ENCODE measurements at places on chromosomes 2 and 18.

- DNase-seq, result no peak
Measured at GRCh38 chr2:12376025-12376424, 340.7 kb upstream of the TRIB2 start.

DNA sequence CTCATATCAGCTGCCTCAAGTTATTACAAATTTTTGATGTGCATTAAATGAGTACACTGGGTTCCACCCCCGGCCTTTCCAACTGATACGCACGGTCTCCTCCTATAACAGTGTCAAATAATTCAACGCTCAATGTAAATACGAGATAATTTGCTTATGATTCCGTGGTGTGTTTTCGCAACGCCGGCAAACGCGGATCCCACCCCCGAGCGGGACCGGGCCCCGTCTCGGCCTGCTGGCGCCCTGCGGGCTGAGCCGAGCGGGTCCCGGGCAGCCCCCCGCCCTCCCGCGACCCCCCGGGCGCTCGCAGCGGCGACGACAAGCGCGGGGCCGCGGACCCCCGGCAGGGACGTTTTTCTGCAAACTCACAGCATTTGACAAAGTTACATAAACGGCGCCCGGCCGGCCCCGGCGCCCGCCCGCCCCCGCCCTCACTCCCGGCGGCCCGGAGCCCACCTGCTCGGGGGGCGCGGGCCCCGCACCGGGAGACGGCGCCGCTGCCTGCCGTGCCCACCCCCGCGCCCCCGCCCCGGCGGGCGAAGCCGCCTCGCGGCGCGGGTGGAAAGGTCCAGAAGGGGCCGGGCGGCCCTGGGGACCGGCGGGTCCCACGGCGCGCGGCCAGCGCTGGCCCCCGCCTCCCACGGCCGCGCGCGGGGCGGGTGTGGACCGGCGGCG, 762 bp downstream of the HDAC4 start:
- DNase-seq, result no peak

- DNase-seq, result no peak
Measured at GRCh38 chr2:118737684-118738083, 109.8 kb downstream of the EN1 start.

DNA sequence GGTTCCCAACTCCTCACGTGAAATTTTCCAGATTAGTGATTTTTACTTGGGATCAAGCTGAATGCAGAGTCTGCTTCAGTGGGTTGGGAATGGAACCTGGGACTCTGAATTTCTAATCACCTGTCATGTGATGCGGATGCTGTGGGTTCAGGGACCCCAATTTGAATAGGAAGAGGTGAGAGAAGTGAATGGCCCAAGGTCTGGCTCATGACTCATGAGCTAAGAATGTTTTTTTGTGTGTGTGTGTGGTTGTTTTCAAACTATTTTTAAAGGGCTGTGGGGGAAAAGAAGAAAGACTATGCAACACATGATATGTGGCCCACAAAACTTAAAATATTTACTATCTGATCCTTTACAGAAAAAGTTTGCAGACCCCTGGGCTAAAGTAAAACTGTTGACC, 108.5 kb upstream of the CYRIA start:
- no peak for DNase-seq

GRCh38 chr2:143819190-143819735, 690.0 kb downstream of the ARHGAP15 start:
- no peak for DNase-seq

- DNase-seq, result peak; percentile 12
Measured at GRCh38 chr2:65228263-65228750, 676 bp downstream of the ACTR2 start.

- peak; percentile 14 for DNase-seq
Measured at GRCh38 chr2:767440-767839, 90.2 kb upstream of the TMEM18 start.

GRCh38 chr2:37544591-37545031, 126.8 kb downstream of the CDC42EP3 start:
- no peak for DNase-seq

- DNase-seq, result no peak
Measured at GRCh38 chr2:17095340-17095739, 422.9 kb downstream of the RAD51AP2 start.

Data from stimulated activated CD8-positive, alpha-beta memory T cell treated with anti-CD3 and anti-CD28 coated beads, Interleukin-7, amount 100 ng/mL, for 4 hours (primary cell).